ENCODE measurements at places on chromosomes 6 and 20.

DNA sequence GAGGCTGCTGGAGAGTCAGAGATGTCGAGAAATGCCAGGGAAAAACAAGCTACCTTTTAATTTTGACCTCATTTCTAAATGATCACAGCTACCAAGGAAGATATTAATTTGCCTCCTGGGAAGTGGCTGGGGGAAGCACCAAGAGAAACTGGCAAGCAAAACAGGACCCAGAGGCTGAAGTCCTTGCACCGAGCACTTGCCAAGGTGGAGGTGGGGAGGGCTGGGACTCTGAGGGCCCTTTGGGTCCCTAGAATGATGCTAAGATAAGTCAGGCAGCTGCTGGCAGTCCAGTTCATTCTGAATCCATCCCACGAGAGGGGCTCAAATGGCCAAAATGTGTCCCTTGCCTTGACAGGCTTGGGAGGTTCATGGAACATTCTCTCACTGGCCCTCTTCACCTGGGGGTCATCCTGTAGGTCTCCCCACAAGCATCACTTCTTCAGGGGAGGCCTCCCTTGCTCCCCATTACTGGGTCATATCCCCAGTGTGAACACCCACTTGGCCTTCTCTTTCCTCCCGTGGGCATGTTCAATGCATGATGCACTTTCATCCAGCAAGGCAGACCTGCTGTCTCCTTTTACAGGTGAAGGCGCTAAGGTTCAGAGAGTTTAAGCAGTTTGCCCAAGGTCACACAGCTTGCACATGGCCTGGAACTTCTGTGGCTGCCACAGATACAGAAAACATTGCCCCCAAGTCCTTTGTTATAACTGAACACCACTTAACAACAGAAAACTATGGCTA lies 39.1 kb upstream of the BLCAP start:
- DNase-seq = no peak

DNA sequence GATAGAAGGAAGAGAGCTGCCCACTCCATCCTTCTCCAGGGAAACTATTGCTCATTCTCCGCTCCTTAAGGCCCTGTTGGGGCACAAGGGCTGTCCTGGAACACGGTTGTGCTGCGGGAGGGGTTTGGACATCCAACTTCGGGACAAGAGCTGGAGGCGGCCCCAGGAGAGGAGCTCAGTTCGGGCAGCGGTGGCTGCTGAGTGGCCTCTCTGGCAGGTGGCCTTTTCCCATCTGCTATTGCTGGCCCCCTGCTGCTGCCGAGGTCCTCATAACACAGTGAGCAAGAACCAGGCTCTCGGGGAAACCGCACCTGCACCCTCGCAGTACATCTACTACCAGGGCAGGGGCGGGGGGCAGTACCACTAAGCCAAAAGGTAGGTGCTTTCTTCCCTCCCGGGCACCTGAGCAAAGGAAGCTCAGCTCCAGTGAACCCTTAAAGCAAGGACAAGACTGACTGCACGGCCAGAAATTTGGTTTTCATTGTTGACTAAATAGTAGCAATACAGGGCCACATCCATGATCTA lies 63.7 kb downstream of the PSMG4 start:
- DNase-seq = no peak

- no peak for DNase-seq
Measured at GRCh38 chr6:19880066-19880465, 42.9 kb downstream of the ID4 start.

GRCh38 chr6:45927421-45928320 lies 88.0 kb downstream of the CLIC5 start:
- no peak for DNase-seq
